ENCODE measurements at places on chromosomes 6 and 20.

DNA sequence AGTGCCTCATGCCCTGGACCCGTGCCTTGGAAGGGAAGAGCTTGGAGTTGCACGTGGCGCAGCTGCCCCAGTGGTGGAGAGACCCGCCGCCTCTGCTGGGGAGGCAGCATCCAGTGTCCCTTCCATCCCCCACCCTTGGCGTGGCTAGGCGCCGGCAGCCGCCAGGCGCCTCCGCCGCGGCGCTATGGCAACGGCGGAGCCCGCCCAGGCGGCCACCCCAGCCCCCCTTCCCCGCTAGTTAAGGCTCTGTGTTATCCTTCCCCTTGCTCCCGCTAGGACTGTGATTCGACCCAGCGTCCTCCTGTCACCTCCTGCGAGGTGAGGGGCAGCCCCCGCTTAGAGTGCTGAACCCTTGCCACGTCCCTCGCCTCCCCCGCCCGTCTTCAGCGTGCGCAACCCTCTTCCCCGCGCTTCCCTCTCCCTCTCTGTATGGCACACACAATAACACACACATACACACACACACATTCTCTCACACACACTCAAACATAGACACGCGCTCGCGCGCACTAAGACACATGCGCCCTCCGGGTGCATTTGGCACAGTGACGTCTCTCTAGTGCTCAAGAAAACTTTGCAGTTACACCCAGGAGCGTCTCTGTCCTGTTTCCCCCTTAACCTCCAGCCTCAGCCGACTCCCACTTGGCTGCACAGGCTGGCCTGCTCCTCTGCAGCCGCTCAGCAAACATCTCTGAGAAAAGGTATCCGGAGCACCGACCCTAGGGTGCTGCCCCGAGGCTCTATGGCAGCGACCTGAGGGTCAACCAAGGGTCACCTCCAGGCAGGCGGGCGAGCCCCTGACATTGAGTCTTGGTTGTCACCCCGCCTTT, 8.5 kb downstream of the GRIK2 start:
- DNase-seq, result no peak

DNA sequence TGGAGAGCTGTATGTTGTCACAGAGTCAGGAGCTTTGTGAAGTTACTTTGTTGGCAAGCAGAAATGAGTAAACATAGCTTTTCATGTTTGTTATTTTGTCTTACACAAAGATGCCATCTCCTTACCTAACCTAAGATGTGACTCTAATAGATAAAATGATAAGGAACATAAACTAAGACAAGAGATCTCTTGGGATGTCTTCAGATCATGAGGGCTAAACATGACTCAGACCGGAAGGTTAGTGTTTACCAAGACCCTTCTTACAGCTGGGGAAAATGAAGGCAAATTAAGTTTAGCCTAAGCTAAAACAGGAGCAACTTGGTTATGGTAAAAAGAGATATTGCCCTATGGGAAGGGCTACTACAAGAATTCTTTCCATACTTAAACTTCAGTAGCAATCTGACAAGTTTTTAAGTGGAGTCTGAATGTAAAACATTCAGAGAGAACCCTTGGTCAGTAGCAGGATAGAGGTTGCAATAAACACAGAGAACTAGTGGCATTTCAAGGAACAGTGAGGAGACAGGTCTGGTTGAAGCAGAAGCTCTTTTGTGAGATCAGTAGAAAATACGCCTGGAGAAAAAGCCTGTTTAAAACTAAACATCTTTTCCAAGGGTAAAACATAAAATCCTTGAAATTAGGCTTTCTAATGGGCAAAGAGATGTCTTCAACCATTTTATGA, 29.9 kb downstream of the SGK1 start:
- no peak for DNase-seq

DNA sequence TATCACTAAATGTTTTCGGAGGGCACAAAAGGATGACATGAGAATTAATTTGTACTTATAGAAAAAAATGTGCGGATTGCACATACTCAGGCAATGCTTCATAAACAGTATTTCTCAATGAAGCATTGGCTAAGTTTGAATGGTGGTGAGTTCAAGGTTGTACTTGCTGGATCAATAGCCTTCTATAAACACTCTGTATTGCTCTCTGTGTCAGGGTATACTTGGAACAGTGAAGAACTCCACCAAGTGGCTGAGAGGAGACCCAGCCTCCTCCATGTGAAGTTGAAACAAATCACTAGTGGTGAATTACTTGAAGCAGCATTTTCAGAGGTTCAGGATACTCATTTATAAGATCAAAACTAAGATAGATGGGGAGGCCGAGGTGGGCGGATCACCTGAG, 360.6 kb downstream of the RIMS1 start:
- no peak for DNase-seq

GRCh38 chr20:710780-711450, 35.3 kb upstream of the SCRT2 start:
- peak; percentile 27 for DNase-seq

- DNase-seq, result no peak
Measured at GRCh38 chr6:10595731-10596664, 74.8 kb downstream of the GCNT2 start.

- DNase-seq, result no peak
Measured at GRCh38 chr6:167219967-167220512, 62.3 kb upstream of the GPR31 start.

DNA sequence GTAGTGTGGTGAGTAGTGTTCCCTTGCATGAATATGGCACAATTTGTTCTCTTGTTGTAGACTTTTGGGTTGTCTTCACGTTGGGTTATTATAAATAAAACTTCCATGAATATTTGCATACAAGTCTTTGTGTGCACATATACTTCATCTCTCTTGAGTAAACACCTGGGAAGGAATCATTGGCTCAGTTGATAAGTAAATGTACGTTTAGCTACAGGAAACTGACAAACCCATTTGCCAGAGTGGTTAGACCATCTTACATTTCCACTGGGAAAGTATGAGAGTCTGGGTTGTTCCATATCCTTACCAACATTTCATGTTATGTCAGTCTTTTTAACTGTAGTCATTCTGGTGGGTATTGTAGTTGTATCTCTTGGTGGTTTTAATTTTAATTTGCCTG, 119.2 kb downstream of the SLX4IP start:
- DNase-seq, result no peak

- no peak for DNase-seq
Measured at GRCh38 chr6:93036835-93037234, 382.5 kb downstream of the EPHA7 start.

DNA sequence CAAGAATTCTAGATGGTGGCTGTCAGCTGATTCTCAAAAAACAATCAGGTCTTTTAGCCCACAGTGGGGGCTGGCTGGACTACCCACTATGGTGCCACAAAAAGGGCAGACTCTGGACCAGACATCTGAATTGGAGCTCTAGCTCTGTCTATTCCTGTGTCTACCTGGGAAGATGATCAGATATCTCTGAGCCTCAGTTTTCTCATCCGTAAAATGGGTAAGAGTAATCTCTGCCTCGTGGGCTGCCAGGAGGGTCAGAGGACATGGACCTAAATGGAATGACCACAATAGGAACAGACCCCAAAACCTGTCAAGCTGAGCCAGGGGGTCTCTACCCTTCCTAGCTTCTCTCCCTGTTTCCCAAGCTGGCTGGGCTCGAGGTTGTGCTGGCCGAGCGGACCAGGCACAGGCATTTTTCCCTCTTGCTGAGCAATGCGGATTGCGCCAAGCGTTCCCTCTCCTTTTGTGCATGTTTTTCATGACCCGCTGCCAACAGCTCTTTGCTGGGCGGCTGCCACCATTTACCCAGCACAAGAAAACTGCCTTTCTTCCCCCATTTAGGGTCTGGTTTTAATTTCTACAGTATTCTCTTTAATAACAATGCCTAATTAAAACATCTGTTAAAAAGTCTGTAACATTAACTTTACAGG, 74.7 kb upstream of the MAFB start:
- DNase-seq, result no peak

DNA sequence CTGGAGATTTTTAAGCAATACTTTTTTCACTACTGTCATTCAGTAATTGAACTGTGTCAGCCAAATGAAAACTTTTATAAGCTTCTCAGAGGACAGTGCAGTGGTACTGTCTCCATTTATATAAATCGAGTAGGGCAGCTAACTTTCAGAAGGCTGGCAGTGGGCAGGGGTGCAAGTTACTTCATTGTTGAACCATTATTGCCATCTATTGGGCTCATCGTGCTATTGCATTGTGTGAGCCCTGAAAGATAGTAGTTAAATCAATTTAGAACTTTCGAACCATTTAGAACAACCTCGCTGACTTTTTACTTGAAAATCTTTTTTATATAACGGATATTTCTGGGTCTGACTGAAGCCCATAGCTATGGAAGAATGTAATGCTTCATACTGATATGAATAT, 347.8 kb upstream of the PLCB4 start:
- DNase-seq, result no peak

GRCh38 chr20:64231621-64232550, 23.7 kb upstream of the PCMTD2 start:
- no peak for DNase-seq

- DNase-seq, result no peak
Measured at GRCh38 chr20:23298926-23299672, 51.5 kb upstream of the NXT1 start.

DNA sequence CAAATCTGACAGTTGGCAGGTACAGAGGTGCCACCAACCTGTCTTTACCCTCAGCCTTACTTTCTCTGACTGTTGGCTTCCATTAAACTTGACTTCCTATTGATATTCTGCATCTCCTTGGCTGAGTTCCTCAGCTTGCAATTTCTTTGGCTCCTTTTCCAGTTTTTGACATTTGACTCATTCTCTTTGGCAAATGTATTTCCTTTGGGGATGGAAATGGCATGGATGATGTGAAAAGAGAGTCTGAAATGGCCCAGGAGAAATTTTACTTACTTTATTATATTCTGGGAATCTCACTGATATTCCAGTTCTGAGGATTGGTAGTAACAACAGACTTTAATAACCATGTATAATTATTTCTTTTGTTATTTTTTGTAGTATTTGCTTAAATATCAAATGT, 255.2 kb downstream of the CD109 start:
- DNase-seq, result no peak

DNA sequence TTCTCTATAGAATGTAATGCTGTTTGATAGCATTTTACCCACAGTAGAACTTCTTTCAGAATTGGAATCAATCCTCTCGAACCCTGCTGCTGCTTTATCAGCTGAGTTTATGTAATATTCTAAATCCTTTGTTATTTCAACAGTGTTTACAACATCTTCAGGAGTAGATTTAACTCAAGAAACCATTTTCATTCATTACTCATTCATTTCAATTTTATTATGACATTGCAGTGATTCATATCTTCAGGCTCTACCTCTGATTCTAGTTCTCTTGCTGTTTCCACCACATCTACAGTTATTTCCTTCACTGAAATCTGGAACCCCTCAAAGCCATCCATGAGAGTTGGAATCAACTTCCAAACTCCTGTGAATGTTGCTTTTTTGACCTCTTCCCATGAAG, 93.7 kb downstream of the ZFAND3 start:
- no peak for DNase-seq

DNA sequence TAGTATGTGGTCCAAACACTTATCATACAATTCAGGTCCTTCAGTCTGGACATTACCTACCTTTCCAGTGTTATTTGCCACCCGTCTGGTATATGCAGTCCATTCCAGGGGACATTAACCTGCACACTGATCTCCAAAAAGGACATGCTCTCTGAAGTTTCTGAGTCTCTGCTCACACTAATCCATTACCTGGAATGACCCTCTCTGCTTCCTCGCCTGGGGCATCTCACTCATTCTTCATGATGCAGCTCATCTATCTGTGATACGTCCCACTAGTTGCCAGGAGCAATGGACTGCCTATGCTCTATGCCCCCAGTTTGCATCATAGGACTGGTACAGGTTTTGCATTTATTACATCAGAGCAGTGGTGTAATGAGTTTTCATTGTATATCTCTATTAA, 5.9 kb upstream of the TUBB2B start:
- DNase-seq, result no peak

DNA sequence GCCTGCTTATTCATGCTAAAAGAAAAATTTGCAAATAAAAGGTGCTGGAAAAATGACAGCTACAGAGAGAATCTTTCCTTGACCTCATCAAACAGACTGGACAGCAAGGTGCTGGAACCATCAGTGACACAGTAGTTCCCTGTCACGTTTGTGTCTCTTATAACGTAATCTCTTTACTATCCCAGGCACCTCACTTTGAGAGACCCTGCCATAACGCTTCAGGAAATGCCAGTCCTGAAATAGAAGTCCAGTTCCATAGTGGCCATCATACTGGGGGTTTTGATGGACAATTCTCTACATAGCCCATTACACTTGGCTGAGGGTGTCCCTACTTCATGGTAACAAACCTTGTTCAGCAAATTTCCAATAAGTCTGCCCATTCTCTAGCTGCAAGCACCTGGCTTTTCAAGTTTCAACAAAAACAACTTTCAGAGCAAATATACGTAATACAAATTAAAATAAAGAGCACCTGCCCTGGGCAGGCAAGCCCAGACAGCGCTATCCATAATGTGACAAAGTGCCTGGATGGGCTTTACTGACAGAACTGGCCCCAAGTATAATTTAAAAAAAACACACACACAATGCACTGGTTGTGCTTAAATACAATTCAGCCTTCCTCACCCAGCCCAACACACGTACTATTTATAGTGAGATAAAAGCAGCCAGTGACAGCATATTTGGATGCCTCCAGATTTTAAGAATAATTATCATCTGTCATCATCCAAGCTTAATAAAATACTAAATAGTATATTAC, 38.7 kb downstream of the CNKSR3 start:
- no peak for DNase-seq

- no peak for DNase-seq
Measured at GRCh38 chr6:15480525-15480924, 182.3 kb downstream of the DTNBP1 start.

DNA sequence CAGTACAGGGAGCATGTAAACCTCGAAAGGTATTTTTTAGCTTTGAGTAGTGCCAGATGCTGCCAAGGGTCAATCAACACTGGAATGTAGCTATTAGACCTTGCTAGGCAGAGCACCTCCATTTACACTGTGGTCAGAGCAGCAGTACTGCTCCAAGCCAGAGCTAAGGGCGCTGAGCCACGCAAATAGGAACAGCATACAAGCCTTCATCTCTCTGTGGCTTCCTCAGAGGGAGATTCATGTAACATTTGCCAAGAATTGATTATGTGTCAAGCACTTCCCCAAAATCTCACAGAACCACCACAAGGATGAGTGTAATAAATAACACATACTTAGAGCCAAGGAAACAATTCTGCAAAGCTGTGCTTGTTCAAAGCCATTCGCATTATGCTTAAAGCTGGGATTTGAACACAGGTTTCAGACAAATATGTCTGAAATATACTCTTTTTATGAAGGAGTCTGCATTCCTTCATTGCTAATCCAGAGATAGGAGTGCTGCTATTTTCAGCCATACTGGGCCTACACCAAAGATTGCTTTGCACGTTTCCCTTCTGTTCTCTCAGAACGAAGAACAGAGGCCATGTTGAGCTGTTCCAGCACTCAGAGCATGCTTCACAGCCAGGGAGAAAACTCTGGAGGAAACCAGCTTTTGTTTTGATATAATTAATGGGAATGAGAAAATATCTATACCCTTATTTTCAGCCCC, 97.7 kb downstream of the SLC16A10 start:
- no peak for DNase-seq

DNA sequence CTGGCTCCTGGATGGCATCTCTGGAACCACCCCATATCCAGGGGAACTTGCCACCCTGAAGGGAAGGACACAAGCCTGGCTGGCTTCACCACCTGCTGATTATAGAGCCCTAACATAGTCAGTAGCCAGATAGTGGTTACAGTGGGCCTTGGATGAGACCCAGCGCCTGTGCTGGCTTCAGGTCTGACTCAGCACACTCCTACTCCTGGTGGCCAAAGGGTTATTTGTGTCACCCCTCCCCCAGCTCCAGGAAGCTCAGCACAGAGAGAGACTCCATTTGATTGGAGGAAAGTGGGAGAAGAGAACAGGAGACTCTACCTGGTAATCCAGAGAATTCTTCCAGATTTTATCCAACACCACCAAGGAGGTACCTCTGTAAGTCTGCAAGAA, 12.8 kb downstream of the SNX14 start:
- DNase-seq, result no peak

Measured in sciatic nerve (tissue), 2 donors.